ENCODE measurements at places on chromosomes 13 and 19. TPM values are rescaled to one million over a fixed set of nuclear protein-coding genes. Genes with fewer than 3 reads are reported as not detected.
A peak's percentile ranks its signal among the peaks of the same experiment; 100 is the strongest.

DNA sequence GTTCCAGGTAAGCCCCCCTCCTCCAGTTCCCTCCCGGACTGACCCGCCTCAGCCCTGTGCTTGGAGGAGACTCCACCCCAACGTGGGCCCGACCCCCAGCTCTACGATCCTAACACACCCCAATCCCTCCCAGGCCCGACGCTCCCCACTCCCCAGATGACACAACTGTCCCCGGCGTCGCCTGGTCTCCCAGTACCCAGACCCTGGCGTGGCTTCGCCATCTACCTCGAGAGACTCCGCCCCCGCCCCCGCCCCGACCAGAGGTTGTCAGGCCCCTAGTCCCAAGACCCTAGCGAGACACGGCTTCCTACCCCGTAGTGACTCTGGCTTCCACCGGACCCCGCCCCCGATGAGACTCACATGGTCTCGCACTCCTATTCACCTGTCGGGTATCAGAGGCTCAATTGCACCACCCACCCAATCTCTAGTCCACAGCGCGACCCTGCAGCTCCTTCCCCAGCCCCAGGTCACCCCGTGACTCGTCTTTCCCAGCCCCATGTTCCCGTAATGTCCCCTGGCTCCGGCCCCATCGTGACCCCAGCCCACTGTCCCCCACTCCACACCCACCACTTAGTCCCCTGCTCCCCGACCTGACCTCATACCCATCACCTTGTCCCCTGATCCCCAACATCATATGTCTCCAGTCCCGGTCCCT lies 2.9 kb downstream of the CD37 start:
- DNase-seq, result no peak

DNA sequence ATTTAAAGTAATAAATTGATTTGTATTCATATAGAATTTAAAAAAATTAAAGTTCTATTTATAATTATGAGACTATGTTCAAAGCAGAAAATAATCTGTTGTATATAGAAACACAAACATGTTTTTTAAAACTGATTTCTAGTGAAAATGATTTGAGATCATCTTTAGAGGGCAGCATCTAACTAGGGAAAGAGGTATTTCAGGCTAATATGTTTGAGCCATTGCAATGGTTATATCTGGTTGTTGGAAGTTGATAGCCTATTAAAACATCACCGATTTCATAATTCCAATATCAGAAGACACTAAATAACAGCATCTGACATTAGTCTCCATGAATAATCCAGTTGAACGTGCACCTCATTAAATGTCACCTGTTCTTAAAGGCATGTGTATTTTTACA lies 79.8 kb upstream of the SLITRK6 start:
- DNase-seq, result no peak

DNA sequence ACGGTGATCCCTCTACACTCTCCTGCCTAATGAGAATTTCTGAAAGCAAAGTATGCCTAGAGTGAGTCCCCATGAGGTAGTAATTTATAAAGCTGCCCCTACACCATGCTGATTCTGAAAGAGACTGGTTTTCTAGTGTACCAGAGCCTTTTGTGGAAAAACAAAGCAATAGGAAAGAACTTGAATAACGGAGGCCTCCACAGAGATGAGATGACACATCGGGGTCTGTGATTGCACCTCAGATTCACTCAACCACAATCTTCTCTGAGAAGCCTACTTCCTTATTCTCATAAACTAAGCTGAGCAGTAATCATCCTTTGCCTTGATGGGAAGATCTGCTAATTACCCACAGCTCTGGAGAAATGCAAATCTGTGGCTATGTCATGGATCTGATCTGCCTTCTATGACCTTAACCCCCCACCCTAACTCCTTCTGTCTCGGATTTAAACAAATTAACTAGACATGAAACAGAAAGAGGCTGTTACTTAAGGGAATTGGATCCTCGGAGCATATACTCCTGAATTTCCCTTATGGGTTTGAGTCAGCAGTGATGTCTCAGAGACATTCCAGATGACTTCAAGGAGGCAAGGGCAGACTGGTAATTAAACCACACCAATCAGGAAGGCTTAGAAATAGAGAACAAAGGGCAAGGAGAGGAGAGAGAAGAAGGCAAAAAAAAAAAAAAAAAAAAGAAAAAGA lies 128.0 kb downstream of the DCT start:
- DNase-seq, result no peak

- no peak for DNase-seq
Measured at GRCh38 chr13:72168126-72168855, 301.3 kb upstream of the DACH1 start.

DNA sequence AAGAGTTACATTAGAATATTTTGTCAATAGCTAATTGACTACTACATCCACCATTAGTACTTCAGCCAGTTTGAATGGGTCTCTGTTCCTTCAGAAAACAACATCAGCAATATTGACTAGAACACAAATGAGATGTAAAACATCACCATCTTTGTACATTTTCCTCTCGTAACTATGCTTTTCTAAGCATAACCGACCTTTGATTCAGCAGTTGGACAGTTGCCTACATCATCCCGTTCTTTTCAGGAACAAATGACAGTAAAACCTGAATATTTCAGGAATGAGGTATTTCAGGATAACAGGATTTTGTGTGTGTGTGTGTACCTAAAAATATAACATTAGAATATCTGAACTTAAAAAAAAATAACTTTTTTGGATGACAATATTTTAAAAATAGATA lies 60.9 kb downstream of the STARD13 start:
- DNase-seq, result no peak

DNA sequence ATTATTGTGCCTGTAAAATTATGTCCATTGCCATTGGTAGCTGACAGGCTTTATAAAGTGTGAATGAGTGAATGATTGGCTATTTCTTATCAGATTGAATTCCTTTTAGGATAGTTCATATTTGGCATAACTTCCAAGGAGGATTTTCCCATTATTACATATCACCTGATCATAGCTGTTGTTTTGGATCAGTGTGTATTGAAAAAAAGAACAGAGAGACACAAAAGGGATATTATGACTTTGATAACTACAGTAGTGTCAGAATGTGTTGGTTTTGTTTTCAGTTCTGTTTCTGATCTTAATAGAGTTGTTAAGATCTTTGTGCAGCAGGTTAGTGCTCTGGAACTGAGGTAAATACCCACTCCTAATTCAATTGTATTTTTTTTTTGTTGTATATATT lies 103.8 kb downstream of the LRCH1 start:
- DNase-seq, result no peak

Gene KLK15
- total RNA-seq, result not detected

Gene MKNK2
- 59.4 TPM for total RNA-seq

Gene KLK6
- total RNA-seq, result 0.24 TPM

GRCh38 chr13:82947683-82948082 lies 934.6 kb downstream of the SLITRK1 start:
- no peak for DNase-seq

DNA sequence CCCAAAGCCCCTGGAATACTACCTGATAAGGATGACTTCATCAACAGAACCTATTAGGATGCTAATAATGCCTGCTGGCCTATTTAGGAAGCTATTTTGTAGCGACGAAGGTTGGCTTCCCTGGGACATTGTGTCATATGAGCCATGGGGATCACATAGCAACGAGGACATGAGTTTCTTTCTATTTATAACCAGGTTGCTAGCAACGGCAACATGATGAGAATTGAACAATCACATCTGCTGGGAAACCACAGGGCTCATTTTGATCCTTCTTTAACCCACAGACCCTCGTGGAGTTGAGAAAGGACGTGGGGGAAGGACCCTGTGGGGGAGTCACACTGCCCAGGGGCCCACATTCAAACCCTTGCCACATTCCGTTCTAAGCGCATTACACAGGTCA lies 172.2 kb downstream of the COL4A1 start:
- no peak for DNase-seq

DNA sequence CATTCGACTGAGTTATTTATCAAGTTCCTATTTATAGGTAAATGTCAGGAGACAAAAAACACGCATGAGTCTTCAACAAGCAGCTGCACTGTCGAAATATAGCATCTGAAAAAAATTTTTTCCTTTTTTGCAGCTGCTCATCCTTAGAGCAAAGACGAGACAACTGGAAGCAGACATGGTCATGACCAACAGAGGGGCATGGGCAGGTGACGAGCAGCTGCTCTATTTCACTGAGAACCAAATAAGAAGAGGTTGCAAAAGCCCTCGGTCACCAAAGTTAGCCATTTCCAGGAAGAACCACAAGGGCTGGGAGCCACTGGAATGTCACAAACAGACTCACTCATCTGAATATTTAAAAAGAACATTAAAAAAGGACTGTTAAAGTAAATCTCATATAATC lies 22.2 kb downstream of the SOHLH2 start:
- no peak for DNase-seq

GRCh38 chr13:99371956-99372355 lies 64.8 kb upstream of the GPR183 start:
- peak; percentile 76 for DNase-seq

Gene PPP2R1A
- total RNA-seq, result 92.4 TPM

Gene CCL25
- 287 TPM for total RNA-seq

Gene CYP2F1
- total RNA-seq, result not detected

GRCh38 chr13:43036351-43037250 lies 13.2 kb downstream of the DNAJC15 start:
- DNase-seq, result no peak

DNA sequence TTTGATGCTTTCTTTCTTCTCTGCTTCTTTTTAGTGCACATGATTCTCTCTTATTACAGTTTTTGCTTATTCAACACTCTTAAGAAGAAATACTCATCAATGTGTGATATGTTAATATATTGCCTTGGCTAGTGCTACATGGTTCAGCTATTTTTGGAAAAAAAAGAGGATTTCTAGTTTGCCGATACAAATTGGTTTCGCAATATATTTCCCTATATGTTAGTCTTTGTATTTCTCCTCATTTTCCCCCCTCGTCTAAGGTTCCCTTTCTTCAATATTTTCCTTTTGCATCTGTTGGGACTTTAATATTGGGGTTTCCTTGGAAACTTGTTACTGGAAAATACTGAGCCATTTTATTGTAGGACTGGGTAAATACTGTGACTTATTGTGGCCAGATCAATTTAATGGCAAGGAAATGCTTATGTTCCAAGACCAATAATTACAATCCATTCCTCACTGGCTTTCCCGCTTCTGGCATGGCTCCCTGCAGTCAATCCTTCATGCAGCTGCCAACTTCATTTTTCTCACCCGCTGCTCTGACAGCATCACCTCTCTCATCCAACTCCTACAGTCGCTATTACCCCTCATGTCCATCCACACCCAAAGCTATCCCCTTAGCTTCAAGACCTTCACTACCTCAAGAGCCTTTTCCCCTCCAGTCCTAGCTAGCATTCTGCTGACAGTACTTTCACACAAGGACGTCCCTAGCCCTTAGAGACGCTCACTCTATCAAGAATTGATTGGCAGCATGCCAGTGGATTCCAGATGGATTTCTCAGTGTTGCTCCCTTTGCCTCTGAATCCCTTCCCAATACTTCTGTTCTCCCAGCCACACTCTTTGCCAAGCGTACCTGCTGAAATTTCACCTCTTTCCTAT lies 280.1 kb upstream of the TMTC4 start:
- DNase-seq, result no peak

Gene CBY2
- 0.05 TPM for total RNA-seq

Gene SMIM17
- 0.38 TPM for total RNA-seq

Gene PSG3
- total RNA-seq, result 0.05 TPM

Gene ZNF442
- total RNA-seq, result 3.8 TPM

Gene ZIM2
- total RNA-seq, result 0.09 TPM
